ENCODE measurements at places on chromosomes 1 and 21.

DNA sequence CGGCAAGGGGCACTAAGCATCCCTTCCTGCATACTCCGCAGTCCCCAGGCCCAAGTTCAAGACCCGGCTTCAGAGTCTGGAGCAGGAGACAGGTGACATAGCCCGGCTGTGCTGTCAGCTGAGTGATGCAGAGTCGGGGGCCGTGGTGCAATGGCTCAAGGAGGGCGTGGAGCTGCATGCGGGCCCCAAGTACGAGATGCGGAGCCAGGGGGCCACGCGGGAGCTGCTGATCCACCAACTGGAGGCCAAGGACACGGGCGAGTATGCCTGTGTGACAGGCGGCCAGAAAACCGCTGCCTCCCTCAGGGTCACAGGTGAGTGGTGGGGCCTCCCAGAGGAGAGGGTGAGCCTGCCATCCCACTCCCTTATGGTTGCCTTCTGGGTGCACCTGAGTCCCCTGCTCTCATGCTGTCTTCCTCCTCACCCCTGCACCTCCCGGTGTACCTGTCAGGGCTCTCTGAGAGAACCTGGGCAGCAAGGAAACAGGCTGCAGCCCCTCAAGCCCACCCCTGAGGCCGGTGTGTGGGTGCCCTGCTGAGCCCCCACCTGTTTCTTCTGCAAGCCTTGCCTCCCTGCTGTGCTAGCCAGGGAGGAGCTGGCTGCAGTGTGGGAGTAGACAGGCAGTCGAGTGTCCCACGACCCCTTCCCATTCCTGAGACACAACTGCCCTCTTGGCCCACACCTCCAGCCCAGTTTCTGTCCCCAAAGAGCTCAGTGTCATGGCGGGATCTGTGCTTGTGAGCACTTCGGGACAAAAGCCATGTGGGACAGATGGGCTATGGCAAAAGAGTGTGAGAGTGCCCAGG, 99.2 kb downstream of the TRIM11 start:
- no peak for DNase-seq

- DNase-seq: no peak
These were observed 1.9 kb downstream of the FAM110D start for GRCh38 chr1:26160527-26161414.

- DNase-seq: no peak
These were observed 55.4 kb upstream of the LMO4 start for GRCh38 chr1:87273291-87273690.

DNA sequence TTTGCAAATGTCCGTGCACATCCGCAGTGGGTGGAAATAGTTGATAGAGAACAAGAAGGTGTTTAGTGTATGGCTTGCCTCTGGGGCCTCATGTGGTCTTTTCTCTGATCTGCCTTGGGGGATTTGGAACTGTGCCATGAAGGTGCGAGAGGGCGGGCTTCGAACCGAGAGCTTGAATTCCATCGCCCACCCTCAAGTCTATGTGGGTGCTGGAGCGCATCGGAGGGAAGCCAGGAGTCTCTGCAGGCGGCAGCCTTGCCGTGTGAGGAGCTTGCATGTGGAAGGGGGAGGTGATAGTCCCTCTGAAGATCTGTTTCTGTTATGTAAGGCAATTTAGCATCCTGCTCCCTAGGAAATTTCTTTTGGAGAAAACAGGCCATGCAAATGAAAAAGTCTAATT, 119.6 kb downstream of the HUNK start:
- no peak for DNase-seq

DNA sequence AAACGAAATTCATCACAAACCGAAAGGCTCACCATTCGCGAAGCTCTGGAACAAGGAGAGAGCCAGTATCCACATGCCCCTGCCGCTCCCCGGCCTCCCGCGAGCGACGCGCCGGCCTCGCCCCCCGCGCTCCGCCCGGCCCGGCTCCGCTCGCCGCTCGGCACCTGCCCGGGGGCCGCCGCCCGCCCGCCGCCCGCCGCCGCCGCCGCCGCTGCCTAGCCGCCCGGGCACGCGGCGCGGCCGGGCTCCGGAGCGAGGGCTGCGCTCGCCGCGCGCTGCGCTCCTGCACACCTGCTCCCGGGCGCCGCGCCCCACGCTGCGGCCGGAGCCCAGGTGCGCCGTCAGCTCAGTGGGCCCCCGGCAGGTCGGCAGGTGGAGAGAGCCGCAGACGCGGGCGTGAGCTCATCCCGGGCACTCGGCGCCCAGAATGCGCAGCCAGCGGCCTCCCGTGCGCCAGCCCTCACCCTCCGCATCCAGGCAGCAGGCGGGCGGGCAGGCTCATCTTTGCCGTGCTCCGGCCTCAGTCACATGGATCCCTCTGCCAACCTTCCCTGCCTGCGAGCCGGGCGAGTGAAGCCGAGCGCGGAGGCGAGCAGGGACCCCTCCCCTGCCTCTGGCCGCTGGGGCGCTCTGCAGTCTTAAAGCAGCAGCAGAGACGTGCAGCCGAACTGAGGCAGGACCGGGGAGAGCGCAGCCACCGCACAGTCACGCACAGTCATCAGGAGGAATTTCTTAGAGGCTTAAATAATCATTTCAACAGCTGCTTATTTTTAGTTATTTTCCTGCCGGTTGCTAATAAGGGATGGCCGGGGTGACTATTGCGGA, at the start of gene DSCAM:
DSCAM (minus strand) TSS at position 572 of the 825 bp plus-strand sequence; CDS start at position 75, 497 bp downstream.
- no peak for DNase-seq

DNA sequence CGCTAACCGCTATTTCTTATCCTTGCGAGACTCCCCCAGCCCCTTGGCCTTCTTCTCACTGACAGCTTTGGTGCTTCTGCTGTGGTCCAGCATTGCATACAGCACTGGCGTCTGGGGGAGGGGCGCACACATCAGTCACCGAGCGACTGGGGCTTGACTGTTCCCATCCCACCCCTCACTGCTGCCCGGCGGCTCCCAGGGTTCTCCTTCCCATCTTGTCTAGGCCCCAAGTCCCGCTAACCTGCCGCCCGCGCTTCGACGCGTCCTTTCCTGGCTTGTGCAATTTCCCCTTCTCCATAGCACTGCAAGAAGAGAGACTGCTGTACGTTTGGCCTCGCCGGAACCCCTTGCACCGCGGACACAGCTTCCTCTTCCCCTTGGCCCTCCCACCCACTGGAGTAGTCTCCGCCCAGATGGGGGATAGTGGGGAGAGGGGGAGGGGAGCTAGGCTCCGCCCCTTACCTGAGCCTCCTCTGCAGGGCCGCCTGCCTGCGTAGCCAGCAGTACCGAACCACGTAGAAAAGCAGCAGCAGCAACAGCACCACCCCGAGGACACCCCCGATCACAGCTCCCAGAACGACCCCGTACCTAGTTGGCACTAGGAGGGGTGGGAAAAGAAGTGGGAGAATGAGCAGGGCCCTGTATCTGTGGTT, 3.8 kb downstream of the MPZ start:
- DNase-seq: no peak

DNA sequence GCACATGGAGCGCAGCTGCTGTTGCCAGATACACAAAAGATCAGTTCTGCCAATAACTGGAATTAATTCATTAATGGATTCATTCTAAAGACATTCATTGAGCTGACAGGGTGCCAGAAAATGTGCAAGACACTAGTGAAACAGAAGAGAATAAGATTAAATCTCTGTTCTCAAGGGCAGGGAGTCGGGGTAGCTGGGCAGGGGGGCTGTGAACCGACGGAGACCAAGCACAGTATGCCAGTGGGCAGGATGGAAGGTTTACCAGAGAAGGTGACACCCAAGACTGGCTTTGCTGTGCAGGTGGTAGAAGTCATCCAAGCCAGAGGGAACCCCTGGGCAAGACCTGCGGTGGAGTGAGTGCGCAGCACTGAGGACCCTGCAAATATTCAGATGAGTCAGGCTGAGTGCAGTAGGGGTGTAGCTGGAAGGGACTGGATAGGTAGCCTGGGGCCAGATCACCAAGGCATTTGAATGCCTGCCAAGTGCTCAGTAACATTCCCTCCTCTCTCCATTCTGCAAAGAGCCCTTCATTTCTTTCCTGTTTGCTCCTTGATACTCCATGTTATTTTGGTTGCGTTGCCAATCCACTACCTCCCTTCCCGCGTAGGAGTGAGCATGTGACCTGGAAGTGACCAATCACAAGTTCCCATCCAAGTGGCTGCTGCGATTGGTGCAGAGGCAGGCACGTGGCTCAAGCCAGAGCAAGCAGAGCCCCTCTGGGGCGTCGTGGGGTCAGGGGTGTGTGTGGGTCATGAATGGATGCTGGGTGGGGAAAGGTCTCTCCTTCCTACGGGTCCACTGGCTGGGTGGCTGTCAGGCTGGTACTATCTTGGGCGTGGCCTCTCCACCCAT, 413.1 kb downstream of the PTPRU start:
- DNase-seq: no peak

GRCh38 chr1:161068306-161069234, 1.1 kb downstream of the ARHGAP30 start:
- DNase-seq: no peak

- no peak for DNase-seq
These were observed 123.1 kb downstream of the AKT3 start for GRCh38 chr1:243726806-243727502.

DNA sequence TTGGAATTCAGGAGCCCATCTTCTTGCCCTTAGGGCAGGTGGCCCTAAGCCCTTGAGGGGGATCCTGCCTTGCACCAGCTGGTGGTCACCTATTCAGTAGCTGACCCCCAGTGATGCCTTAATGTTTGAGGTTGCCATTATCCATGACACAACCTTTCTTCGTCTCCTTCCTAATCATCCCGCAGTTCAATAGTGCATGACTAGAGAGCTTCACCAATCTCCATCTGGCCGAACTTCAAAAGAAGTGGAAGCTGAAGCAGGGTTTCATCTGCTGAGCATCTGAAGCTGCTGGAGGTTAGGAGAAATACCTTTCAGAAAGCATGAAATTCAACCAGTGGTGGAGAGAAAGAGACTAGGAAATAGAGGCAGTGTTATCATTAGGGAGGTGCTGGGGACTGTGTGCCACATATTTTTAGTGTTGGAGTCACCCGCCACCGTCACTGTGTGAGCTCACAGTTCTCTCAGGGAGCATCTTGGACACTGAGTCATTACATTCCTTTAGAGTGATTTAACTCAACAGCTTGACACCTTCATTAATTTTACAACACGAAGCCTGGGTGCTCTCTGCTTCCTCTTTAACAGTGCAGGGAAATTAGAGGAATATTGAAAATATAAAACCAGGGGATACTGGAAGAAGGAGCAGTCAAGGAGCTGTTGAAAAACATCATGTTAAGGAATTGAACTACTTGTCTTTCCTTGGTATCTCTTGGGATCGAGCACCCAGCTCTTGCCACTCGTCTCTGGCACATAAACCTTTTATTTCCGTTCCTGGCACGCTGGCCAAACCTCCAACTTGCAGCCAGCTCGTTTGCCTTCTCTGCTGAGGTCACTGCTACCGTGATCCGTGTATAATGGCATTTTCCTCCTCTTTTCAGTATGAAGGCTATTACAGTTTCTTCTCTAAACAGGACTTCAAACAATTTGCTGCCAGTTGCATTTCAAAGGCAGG, 53.6 kb downstream of the PEX14 start:
- DNase-seq: peak; percentile 83

DNA sequence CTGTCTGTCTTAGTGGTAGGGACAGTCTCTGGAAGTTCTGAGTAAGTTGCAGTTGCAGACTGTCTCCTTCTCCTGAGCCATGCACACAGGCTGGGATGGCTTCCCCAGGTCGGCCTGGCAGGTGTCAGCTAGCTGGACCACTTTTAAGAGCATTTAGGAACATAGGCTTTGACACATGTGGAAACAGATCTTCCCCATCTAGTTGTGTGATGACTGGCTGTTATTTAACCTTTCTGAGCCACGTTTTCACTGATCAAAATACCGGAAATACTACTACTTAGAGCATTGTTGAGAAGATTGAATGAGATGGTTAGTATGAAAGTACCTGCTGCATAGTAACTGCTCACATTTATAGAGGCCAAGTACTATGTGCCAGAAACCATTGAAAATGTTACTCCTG, 6.2 kb upstream of the MAPKAPK2 start:
- no peak for DNase-seq

GRCh38 chr1:116496898-116497297, 73.9 kb downstream of the CD58 start:
- no peak for DNase-seq

DNA sequence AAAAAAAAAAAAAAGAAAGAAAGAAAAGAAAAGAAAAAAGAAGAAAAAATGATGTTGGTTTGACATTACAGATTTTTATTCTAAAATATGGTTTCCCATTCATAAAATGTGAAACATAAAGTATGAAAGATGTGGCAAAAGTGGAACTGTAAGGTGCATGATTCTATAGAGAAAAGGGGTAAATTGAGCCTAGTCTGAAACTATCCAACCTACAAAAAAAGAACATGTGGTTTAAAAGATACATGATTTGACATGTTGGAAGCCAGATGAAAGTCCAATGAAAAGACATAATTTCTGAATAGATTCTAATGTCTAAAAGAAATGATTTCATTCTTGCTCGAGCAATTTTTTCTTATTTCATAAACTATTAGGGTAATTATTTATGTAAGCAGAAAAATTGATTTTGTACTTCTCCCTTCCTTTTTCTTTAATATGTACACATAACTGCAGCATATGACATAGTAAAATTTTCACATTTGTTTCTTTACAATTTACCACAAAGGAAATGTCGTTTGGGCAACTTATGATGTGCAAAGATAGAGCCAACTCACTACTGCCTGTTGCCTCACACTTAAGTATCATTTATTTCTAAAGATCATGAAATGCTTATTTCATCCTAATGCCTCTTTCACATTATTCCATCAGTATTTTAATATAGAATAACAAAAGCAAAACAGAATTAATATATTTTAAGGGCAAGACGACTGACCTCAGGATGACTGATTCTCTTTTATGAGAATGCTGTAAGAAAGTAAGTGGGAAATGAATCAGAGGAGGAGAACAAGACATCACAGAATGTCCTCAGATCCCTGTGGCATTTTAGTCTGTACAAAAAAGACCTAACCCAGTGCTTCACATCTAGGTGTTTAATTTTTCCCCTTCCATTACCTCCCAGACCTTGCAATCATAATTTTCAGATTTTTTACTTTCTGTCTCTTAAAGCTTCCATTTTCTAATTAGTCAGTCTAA, 165.8 kb upstream of the HMCN1 start:
- DNase-seq: no peak

GRCh38 chr1:90705956-90706355, 11.1 kb downstream of the BARHL2 start:
- no peak for DNase-seq

GRCh38 chr1:116921301-116921885, 11.7 kb downstream of the PTGFRN start:
- no peak for DNase-seq

GRCh38 chr1:8512504-8512903, 194.6 kb downstream of the SLC45A1 start:
- no peak for DNase-seq
